ENCODE measurements at places on chromosomes 6 and 20. TPM values are rescaled to one million over a fixed set of nuclear protein-coding genes. Genes with fewer than 3 reads are reported as not detected.

GRCh38 chr20:20303320-20303719 lies 64.6 kb upstream of the INSM1 start:
- DNase-seq = no peak

GRCh38 chr20:11090751-11091150 lies 417.0 kb upstream of the JAG1 start:
- DNase-seq = no peak

- no peak for DNase-seq
Measured at GRCh38 chr20:39607141-39607540, 645.0 kb downstream of the DHX35 start.

Gene OPN5
- not detected for total RNA-seq

DNA sequence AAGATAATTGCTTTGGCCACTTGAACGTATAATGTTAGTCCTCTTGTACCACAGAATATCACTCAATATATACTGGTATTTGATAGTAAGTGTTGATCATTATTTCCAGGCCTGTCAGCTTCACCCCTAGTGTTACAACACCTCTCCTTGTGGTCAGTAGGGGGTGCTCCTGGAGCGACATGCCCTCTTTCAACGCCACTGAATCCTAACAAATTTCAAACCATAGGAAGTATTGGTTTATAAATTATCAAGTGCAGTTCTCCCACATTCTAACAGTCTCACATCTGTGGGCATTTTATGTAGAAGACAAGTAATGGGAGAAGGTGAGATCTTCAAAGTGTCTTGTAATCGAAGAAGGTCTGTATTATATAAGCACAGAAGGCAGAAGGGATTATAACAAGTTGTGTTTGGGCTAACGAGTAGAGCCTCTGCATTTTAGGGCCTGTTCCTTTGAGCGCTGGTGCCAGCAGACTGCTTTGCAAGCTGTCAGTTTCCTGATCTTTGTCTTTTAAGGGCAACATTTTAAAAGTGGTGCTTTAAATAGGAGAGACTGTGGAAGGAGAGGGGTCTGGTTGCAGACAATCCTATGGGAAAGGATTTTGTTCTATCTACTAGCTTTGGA lies 57.1 kb upstream of the CEP162 start:
- peak; percentile 2 for DNase-seq

DNA sequence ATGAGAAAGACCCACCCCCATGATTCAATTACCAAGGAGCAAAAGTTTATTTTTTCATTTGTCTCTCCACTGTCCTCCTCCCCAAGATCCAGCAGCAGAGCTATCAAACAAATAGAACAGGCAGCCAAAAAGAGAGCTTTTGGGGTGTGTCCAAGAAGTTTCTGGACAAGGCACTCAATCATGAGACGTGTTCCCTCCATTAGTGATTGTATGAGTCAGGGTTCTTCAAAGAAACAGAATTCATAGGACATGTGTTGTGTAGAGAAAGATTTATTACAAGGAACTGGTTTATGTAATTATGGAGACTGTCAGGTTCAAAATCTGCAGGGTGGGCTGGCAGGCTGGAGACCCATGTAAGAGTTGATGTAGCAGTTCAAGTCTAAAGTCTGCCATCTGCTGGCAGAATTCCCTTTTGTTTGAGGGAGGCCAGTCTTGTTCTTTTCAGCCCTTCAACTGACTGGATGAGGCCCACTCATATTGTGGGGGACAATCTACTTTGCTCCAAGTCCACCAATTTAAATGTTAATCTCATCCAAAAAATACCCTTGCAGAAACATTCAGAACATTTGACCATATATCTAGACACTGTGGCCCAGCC lies 248.1 kb upstream of the OPRM1 start:
- DNase-seq = no peak

- no peak for DNase-seq
Measured at GRCh38 chr6:21024616-21025015, 490.4 kb downstream of the CDKAL1 start.

Gene PSMB9
- total RNA-seq = 6.9 TPM

GRCh38 chr6:30681766-30682142 lies 4.7 kb downstream of the PPP1R18 start:
- no peak for DNase-seq
